ENCODE measurements at places on chromosomes 1 and 21.

DNA sequence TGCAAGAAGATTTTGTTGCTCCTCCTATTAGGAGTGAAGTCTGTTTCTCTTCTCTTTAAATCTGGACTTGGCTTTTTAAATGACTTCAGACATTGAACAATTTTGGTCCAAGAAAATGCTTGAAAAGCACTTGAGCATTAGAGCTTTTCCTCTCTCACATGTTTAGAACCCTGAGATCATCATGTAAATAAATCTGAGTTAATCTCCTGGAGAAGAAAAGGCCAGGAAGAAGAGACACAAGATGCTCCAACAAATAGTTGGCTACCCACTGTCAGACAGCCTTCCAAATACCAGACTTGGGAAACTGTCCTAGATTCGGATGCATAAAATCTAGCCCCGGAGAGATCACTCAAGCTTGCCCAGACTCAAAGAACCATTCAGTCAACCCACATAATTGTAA, 1353.1 kb upstream of the ADGRL4 start:
- no peak for DNase-seq

- DNase-seq, result no peak
These were observed 15.9 kb downstream of the PCSK9 start for GRCh38 chr1:55055084-55055882.

GRCh38 chr1:216929870-216930582, 206.8 kb upstream of the ESRRG start:
- DNase-seq, result no peak

DNA sequence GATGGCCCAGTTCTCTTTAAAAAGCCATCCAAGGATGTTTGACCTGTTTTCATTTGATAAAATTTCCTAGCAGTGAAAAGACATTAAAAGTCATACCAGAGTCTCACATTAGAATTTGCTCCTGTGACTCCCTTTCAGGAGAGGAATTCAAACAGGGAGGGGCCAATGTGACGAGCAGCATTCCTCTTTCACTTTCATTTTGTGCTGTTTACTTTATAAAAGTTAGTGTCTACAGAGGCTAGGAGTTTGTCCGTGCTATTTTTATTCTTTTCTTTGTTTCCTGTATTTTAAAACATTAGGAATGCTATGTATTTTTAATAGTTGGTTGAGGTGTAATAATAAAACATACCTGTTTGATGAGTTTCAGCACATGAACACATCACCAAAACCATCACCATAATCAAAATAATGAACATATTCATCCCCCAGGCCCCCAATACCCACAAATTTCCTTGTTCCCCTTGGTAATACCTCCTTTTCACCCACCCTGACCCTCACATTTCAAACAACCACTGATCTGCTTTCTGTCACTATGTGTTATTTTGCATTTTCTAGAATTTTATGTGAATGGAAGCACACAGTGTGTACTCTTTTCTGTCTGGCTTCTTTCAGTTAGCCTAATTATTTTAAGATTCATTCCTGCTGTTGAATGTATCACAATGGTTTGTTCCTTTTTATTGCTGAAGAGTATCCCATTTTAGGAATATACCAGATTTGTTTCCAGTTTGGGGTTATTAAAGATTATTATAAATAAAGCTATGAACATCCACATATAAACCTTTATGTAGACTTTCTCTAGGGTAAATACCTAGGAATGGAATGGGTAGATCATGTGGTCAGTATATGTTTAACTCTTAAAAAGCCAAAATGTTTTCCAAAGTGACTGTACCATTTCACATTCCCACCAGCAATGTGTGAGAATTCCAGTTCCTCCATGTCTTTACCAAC, 129.5 kb downstream of the TENT5C start:
- DNase-seq, result peak; percentile 65

GRCh38 chr1:15151871-15152270, 1.7 kb upstream of the TMEM51 start:
- no peak for DNase-seq

- no peak for DNase-seq
These were observed 294.0 kb downstream of the LRRC40 start for GRCh38 chr1:69911301-69911801.

DNA sequence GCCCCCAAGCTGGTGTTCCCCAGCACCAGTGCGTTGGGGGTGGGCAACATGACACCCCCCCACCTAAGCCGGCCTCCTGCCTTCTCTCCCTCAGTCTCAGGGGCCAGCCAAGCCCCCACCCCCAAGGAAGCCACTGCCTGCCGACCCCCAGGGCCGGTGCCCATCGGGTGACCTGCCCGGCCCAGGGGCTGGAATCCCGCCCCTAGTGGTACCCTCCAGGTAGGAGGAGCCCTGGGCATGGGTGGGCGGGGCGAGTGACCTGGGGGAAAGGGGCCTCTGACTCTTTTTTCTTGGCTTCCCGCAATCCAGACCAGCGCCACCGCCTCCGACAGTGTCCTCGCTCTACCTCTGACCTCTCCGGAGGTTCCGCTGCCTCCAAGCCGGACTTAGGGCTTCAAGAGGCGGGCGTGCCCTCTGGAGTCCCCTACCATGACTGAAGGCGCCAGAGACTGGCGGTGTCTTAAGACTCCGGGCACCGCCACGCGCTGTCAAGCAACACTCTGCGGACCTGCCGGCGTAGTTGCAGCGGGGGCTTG, 1.3 kb upstream of the EFNA4 start:
- no peak for DNase-seq

GRCh38 chr1:187839873-187840272, 1011.1 kb downstream of the PLA2G4A start:
- DNase-seq, result no peak

DNA sequence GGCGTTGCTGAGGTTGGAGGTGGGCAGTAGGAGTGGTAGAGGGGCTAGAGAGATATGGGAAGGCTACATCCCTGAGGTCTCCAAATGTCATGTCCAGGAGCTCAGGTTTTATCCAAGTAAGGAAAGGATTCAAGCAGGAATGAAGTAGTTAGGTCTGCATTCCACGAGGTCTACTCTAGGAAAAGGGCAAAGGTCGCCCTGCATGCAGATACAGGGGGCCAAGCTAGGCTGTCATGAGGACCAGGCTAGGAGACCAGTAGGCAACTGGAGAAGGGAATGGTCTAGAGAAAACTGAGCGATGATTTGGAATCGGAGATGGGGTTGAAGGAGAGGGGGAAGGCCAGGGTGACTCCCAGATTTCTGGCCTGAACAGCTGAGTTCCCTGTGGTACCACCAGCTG, 48.7 kb downstream of the IRF2BP2 start:
- no peak for DNase-seq

GRCh38 chr1:66294707-66295370, 239.1 kb upstream of the SGIP1 start:
- DNase-seq, result no peak

- DNase-seq, result no peak
These were observed 70.7 kb downstream of the VWA5B1 start for GRCh38 chr1:20361401-20361800.

GRCh38 chr1:181259026-181259745, 170.7 kb downstream of the IER5 start:
- no peak for DNase-seq

DNA sequence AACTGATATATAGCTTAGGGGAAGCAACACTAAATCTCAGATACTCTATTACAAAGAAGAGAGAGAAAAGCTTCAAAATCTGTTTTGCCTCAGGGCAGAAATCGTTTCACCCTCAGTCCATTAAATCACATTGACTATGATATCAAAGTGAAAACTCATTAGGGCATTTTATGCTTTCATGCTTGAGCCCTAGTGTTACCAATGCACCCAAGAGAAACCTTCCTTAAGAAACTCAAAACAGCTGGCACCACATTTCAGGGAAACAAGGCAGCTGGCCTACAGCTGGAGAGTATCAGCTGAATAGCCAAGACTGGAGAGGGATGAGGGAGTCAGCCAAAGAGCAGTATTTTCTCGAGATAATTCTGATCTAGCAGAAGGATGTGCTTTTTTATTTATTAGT, 14.9 kb downstream of the COLGALT2 start:
- no peak for DNase-seq

DNA sequence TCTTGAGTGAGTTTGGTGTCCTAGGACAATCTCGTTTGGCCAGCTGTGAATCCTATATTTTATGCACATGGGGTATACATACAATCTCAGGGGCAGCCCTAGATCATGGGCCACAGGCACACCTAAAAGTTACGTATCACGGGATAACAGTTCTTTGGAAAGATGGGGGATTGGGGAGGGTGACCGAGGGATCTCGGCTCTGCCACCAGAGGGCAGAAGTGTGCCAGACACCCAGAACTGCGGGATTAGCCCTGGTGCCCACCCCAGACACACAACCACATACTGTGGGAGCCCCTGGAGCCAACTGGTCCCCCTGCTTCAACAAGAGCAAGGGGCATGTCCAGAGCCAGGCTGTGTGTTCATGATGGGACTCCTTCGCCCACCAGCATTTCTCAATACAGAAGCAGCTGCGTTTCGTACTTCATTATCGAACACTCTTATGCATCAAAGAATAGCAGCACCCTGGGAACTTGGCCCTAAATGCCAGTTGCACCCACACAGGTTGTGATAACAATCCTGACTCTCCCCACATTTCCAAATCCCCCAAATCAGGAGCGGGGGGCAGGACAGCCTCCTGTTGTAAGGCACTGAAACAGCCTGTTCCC, 37.4 kb downstream of the TMCO4 start:
- peak; percentile 27 for DNase-seq

DNA sequence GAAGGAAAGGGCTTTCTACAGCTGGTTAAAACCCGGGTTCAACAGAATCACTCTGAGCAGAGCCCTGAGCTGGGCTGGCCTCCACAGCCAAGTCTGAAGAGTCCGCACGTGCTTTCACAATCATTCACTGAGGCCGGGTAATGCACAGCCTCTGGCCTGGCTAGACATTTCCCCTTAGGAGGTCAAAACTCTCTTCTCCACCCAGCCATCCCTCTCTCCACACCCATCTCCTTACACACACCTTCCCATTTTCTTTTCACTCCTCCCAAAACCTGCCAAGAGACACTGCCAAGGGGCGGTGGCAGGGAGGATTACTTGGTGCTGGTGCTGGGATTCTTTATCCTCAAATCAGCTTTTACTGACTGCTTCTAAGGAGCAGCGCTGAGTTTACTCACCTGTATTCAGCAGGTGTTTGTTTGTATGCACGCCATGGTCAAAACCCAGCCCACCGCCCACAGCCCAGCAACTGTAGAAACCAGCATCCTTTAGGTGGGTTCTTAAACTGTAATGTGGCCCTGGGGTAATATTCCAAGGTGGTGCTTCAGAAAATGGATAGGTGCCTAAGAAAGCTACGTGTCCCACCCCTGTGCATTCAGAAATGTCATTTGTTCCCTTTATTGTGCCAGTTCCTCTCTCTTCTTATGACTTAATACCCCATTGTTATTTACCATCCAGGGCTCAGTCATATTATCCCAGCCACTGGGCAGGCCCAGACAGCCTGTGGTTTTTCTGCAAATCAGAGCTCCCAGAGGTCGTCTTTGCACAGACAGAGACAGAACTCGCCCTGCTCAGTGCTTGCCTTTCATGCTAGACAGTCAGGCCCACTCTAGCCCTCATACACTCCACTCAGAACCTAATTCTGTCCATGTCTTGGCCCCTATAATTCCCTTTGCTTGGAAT, 80.2 kb downstream of the ADSS2 start:
- no peak for DNase-seq

- DNase-seq, result no peak
These were observed 67.6 kb downstream of the PKN2 start for GRCh38 chr1:88751714-88752113.

DNA sequence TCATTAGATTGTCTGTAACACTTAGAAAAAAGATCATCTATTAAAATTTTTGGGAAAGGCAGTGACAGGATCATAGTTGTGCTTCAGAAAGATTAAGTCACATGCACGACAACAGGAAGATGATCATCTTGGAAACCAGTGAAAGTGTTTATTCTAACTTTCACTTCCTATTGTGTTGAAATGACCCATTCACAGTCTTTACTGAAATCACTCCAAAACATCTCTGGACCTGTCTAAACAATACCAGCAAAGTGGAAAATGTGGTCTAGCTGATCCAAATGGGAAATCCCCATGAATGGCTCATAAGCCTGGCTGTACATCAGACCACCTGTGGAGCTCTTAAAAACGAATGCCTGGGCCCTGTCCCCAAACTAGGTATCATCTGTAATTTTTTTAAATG, 111.1 kb upstream of the ETV3 start:
- no peak for DNase-seq

DNA sequence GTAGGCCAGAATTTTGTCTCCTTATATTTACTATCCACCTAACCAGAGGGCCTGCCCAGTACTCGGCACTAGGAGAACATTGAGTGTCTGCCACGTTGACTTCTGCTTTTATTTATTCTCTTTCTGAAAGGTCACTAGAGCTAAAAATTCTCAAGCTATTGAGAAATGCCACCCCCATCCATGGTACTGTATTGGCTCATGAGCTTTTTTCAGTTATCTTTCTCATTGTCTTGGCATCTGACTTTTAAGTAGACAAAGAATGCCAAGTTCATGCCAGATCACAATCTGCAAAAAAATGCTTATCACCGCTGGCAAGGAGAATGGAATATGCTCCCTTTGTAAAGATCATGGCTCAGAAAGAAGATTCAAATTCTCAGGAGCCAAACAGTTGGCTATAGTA, 49.8 kb upstream of the MROH9 start:
- DNase-seq, result no peak

GRCh38 chr21:42309753-42310213, 5.4 kb downstream of the TFF3 start:
- peak; percentile 67 for DNase-seq

DNA sequence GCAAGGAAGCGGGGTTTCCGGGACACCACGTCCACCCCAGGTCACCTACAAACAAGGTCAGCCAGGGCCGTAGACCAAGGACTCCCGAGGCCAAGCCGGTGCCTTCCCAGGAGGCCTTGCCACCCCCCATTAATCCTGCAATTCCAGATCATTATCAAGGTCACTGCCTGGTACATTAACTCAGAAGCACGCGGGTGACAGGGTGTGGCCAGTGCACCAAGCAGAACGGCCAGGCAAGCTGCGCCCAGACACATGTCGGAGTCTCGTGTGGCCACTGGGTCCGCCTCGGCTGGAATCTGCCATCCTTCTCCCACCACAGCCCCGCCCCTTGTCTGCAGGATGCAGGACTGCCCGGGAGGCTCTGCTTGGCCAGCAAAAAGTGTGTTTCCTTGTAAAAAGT, 144.7 kb downstream of the PRDM16 start:
- DNase-seq, result no peak

- DNase-seq, result no peak
These were observed 8.9 kb downstream of the CACHD1 start for GRCh38 chr1:64478594-64479470.

DNA sequence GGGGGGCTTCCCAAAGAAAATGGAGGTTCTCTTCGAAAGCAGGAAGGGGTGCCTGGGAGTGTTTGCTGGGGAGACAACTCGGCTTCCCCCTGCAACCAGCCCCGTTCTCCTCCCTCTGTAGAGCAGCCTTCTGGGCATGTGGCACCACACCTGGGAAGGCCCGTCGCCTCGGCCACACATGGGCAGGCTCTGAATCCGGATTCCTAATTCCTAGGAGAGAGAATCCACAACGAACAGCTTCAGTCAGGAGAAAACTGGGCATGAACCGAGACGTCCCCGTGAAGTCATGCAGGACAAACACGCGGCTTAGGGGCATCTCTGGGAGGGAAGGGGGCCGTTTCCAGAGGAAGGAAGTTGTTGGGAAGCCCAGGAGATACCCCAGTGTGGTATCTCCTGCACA, 224.5 kb downstream of the KAZN start:
- no peak for DNase-seq

GRCh38 chr1:201422436-201423030, 1.0 kb upstream of the TNNI1 start:
- DNase-seq, result no peak

All from CD4-positive, alpha-beta T cell treated with Interleukin-10 for 1 hour (primary cell).